Uterus (tissue), 4 donors: ENCODE measurements at places on chromosomes 7 and 10. TPM values are rescaled to one million over a fixed set of nuclear protein-coding genes. Genes with fewer than 3 reads are reported as not detected.

DNA sequence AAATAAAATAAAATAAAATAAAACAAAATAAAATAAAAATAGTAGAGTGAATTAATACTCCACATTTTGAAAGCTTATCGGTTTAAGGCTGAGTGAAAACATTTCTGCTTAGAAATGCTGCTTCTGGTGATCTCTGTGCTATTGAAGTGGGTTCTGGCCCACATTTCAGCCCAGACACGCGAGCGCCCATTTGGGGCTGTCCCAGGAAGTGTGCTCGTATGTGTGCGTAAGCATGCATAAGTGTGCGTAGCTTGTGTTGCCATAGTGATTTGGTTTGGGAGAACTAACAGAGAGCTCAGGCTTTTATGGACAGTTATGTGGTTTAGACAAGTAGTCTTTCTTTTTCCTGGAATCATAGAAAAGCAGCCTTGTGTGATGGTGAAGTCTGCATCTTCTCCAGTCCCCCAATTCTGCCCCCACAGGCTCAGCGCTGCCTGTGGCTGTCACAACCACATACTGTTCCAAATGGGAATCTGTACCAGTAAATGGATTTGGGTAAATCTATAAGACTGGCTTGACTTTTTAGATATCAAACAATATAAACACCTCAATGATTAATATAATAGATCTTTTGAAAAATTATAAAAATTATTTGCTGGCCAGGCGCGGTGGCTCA, 29.8 kb upstream of the PURB start:
- no peak for DNase-seq

- no peak for DNase-seq
Observed at GRCh38 chr7:133633055-133633454, 380.2 kb downstream of the EXOC4 start.

- peak; percentile 86 for DNase-seq
Observed at GRCh38 chr10:44932517-44933450, 21.6 kb downstream of the TMEM72 start.

The ITPRID1 gene
- not detected for total RNA-seq

- no peak for DNase-seq
Observed at GRCh38 chr10:77004917-77005564, 632.6 kb downstream of the KCNMA1 start.

GRCh38 chr10:66222462-66223046, 703.3 kb upstream of the LRRTM3 start:
- no peak for DNase-seq

DNA sequence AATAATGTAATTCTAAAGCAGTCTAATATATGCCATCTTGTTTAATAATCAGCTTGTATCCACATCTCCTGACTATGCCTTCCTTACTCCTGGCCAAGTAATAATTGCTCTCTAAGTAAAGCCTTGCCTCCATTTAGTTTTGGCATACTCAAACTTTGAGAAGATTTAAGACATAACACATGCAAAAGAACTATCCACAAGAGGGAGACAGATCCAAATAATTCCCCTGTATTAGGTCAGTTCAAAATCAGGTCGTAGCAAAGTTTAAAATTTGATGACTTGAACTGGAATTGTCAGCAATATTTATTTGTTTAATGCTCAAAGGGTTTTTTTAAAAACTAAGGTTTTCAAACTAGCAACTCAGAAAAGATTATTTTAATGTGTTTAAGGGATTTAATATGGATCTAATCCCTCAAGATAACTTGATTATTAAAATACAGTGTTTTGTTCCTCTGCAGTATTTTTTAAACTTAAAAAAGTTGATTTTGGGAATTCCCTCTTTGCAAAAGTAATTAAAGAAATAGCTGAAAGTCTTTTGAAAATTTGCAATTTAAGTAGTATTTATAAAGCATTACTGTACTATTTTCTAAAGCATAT, 95.3 kb downstream of the HDAC9 start:
- no peak for DNase-seq

GRCh38 chr7:28178599-28178998, 2.0 kb downstream of the JAZF1 start:
- DNase-seq = no peak

The HTRA1 gene
- 138 TPM for total RNA-seq

The ASB4 gene
- total RNA-seq = not detected

The EGFR gene
- 37.5 TPM for total RNA-seq

GRCh38 chr10:71343392-71343773, 24.3 kb downstream of the SLC29A3 start:
- DNase-seq = no peak

The MYOZ1 gene
- total RNA-seq = not detected

- no peak for DNase-seq
Observed at GRCh38 chr7:150748376-150748775, 11.2 kb downstream of the GIMAP5 start.

DNA sequence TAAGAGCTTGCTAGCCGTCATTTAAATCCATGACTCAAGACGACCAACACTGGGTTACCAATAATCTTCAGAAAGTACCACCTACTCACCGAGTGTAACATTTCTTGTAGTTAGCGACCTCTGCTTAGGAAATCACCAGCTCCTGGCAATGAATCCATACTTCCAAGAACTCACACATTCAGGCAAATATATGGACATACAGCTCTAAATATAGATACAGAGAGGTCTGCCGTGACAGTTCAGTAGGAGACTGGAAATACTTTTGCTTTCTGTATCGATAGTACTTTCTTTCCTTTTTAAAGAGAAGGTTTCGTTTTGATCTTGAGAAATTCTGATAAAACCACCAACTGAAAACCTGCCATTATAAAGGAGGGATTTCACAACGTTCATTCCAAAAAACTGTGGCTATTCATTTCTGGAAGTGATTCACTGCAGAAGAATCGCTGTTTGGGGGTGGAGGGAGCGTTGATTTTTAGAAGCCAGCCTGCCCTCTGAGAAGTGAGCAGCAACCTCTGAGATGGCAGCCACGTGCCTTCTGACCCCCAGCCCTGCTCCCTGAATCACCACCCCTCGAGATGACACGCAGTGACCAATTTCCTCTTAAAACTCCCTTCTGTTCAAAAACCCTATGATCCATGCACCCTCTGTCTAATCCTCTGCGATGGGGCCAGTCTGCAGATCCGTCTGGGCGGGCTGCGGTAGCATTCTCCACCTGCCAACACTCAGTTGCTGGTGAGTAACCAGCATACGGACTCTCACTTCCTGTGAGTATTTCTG, 179.0 kb upstream of the KLF14 start:
- DNase-seq = peak; percentile 67

- DNase-seq = no peak
Observed at GRCh38 chr7:73599151-73599882, 20.9 kb upstream of the TBL2 start.

The SLC26A5 gene
- total RNA-seq = 0.37 TPM

DNA sequence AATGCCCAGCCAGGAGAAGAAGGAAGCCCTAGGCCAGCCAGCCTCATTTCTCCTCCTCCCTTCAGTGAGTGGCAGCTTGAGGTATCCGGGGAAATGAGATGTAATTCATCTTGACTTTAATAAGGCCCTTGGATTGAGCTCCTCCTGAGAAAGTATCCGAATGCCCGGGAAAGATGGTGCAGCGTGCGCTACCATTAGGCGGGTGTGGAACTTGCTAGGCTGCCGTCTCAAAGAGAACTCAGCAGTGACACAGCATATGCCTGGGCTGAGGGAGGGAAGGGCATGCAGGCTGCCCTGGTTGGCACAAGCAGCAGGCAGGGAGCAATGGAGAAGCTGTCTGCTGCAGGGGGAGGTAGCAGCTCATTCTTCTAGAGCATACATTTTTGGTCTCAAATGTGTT, 659.8 kb upstream of the FOXK1 start:
- no peak for DNase-seq

DNA sequence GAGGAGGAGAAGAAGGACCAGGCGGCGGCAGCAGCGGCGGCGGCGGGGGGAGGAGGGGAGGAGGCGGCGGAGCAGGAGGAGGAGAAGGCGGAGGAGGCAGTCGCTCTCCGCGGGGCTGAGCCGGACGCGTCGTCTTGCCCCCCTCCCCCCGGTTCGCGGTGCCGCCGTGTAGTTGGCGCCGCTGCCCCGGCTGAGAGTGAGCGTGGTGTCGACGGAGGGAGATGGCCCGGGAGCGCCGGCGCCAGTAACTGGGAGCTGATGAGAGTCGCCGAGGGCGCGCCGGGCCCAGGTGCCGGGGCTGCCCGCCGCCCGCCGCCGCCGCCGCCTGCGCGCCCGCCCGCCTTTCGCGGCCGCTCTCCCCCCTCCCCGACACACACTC, 257 bp downstream of the WAC start:
- no peak for DNase-seq

- no peak for DNase-seq
Observed at GRCh38 chr10:22626784-22627183, 87.6 kb downstream of the PIP4K2A start.

The CYP2C18 gene
- not detected for total RNA-seq

- DNase-seq = no peak
Observed at GRCh38 chr7:130669085-130669700, 645 bp upstream of the COPG2 start.

GRCh38 chr10:102994531-102995295, 76.6 kb downstream of the CNNM2 start:
- DNase-seq = no peak

- no peak for DNase-seq
Observed at GRCh38 chr7:50588937-50589336, 23.7 kb upstream of the DDC start.

- DNase-seq = no peak
Observed at GRCh38 chr10:114337510-114338462, 66.5 kb downstream of the AFAP1L2 start.

DNA sequence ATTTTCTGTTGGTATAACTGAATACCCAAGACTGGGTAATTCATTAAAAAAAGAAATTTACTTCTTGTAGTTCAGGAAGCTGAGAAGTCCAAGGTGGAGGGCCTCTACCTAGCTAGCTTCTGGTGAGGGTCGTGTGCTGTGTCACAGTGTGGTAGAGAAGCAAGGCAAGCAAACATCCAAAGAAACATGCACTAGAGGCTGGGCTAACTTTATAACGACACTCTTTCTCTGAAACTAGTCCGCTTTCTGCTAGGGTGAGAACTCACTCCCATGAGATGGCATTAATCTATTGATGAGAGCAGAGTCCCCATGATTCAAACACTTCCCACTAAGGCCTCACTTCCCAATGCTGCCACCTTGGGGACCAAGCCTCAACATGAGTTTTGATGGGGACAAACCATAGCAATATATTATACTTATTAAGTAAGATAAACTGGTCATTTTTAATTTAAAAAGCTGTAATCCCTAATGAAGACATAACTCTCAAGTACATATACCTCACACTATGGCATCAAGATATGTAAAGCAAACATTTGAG, 50.8 kb downstream of the PHYHIPL start:
- DNase-seq = no peak

GRCh38 chr7:130982160-130982638, 248.2 kb upstream of the KLF14 start:
- no peak for DNase-seq

The TMEM225B gene
- 0.77 TPM for total RNA-seq

DNA sequence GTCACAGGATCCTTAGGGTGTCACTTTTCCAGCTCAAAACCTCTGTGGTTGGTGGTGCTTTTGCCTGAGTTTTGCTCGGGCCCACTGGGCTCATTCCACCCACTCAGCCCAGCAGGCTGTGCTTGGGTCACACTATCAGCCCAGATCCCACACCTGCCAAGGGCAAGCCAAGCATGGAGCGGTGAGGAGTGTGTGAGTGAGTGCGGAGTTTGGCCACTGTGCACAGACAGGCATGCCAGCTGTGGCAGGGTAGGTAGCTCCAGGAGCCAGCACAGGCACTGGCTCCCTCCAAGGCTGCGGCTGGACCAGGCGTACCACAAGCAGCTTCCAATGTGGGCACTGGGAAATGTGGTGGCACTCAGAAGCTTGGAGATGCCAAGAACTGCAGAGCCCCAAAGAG, 43.9 kb upstream of the TECTB start:
- DNase-seq = no peak

DNA sequence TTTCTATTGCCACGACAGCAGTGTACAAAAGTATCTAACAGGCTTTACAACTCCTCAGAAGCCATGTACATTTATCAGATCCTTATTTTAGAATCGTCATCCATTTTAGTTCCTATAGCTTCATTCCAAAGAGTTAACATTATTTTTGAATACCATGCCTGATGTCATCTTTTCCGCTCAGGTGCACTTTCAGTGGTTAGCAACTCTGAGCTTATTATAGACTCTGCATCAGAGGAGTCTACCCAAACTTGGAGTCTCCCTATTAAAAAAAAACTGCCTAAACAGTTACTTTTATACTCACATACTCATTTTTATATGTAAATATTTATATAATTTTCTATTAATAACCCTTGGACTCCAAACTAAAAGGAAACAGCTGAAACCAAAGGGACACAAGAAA, 31.6 kb upstream of the PRSS37 start:
- DNase-seq = no peak

GRCh38 chr10:69057951-69058297, 30.0 kb upstream of the SRGN start:
- no peak for DNase-seq

DNA sequence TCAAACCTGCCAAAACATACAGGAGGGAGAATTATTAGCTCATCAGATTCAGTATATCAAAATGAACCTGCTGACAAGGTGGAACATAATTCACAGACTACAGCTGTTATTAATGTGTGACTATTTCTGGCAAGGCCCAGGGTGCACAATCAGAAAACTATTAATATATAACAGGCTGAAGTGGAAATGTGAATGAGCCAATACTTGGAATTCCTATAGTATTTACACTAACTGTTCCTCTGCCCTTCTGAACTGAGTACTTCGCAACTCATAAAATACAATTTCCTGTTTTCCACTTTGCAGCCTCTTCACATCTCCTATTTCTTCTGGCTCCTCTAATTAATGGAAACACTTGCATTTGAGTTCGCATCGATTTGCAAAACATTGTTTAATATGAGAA, 330.8 kb downstream of the DPP6 start:
- no peak for DNase-seq

The ZNF117 gene
- total RNA-seq = 12.6 TPM

- DNase-seq = no peak
Observed at GRCh38 chr7:90618876-90619275, 22.8 kb downstream of the CDK14 start.

DNA sequence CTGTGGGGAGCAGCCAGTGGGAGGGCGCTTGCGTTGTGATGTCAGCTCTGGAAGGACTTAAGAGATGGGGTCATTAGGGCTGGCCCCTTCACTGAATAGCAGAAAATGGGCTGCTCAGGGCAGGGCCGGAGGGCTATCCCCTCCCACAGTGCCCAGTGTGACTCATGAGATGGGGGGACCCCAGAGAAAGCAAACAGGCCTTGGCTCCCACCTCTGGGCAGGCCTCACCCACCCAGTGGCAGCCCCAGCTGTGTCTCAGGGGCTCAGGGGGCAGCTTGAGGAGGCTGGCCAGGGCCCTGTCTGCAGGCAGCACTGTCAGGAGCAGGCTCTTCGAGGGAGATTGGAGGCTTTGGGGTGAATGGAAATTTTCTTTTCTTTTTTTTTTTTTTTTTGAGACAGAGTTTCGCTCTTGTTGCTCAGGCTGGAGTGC, 168.3 kb downstream of the SLIT1 start:
- DNase-seq = no peak
